ENCODE measurements at places on chromosomes 12 and 14.

DNA sequence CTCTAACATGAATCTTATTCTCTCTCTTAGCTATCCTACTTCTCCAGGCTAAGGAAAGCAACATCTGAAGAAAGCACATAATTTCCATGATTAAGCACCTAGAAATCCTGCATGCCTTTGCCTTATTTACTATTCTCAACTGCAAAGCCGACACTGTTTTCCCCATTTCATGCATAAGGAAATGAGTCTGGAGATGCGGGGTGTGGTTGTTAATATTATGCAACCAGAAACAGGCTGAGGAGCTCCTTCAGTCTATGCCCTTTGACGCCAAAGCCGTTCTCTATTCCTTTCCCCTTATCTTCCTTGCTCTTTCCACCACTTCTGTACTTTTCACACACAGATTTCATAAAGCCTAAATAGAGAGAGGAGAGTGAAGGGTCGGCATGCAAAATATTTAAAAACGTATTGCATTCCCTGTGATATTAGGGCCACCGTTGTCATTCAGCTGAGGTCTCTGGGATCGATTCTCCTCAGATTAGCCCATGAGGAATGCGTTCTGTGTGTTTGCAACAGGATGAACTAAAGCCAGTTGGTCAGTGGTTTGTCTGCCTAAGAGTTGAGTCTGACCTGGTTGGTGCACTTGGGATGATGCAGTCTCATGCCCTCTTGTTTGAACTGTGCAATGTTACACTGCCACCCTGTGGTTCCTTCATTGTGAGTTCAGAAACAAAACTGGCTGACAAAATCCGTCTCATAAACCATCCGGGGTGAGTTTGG lies 53.1 kb upstream of the PLEKHG7 start:
- DNase-seq, result peak; percentile 88

DNA sequence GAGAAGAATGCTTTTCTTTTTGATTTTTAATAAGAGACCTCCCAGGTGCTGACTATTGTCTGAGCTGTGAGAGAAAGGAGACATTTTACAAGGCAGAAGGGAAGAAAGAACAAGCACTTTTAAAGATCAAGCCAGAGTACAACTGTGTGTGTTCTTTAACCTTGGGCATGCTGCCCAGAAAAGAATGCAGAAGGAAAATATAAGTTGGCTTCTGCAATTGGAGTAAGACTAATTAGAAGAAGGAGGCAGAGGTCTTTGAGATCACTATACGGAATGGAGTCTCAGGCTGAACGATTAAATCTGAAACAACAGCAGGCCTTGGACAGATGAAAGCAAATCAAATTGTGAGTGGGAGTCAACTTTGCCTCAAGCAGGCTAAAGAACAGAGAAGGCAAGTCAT lies 230.5 kb downstream of the ATP23 start:
- DNase-seq, result no peak

DNA sequence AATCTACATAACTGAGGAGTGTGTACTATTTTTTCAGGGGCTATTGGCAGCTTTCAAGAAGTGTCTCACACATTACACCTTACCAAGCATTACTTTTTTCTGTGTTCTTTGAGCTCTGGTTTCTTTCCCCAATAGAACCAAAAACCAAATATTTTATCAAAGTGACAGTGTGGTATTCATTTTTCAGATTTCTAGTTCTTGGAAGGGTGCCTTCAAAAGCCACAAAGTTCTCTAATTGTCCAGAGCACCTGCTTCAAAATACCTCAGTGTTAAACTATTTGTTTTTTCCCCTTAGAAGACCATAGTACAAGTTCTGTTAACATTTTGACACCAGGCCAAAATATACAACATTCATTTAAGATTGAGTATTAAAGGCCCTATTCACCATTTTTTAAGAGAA lies 515.7 kb downstream of the ETNK1 start:
- no peak for DNase-seq

- peak; percentile 81 for DNase-seq
Observed at GRCh38 chr12:12715459-12716150, 1.6 kb upstream of the CDKN1B start.

All from NB4 (cell line).